ENCODE measurements at places on chromosomes 3 and 15.

GRCh38 chr3:95002438-95003046, 939.7 kb downstream of the NSUN3 start:
- no peak for DNase-seq

DNA sequence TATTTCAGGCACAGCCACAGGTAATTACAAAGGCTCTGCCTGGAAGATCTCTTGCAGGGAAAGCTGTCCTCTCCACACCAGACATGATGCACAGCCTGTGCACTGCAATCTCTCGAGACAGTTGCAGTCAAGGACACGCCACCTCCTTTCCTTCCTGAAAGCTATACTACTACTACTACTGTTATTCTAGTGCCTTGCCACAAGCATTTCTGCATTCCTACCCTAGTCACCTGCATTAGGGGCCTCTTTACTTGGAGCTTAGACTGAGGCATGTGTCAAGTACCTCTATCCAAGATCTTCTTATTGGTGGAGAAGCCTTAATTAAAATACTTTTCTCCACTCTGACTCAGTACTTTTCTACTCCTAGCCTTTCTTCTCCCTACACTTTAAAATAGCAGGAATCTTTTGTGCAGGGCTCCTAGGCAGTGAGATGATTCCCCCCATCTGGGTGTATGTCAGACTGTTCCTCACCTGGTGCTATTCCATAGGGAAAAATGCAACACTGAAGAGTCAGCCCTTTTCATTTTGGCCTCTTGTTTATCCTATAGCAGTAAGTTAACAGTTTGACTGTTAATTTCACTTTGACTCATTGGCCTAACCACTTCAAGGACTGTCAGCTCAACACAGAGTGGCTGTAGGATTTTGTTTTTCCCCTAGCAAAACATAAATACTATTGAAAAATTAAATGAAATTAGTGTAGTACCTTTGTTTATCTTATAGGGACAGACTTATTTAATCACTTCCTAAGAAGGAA, 78.9 kb downstream of the ESYT3 start:
- DNase-seq, result no peak

- DNase-seq, result peak; percentile 23
Observed at GRCh38 chr3:71102111-71102983, 481.2 kb downstream of the FOXP1 start.

- no peak for DNase-seq
Observed at GRCh38 chr15:90441027-90441426, 53.0 kb downstream of the IQGAP1 start.

DNA sequence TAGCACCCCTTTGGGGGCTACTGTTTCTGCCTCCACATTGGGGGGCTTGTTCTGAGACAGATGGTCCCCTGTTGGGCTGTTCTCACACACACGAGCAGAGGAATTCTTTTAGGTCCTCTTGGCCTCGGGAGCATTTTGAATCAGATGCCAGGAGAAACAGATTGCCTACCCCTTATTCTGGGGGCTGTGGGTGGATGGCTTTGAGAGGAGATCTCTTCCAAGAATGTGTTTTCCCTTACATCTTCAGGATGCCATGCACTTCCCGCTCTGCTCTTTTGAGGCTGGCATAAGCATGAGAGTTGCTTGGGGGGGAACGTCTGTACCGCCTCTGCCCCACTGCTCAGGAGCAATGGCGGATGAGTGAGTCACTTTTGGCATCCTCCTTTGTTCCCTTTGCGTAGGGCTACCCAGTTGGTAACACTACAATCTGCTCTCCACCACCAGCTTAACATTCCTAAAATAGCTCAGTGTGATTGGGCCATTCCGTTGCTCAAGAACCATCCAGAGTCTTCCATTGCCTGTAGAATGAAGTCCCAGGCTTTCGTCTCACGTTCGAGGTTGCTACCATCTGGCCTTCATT, 154.4 kb downstream of the RPLP1 start:
- no peak for DNase-seq

- no peak for DNase-seq
Observed at GRCh38 chr3:70657454-70657853, 345.0 kb upstream of the MDFIC2 start.

DNA sequence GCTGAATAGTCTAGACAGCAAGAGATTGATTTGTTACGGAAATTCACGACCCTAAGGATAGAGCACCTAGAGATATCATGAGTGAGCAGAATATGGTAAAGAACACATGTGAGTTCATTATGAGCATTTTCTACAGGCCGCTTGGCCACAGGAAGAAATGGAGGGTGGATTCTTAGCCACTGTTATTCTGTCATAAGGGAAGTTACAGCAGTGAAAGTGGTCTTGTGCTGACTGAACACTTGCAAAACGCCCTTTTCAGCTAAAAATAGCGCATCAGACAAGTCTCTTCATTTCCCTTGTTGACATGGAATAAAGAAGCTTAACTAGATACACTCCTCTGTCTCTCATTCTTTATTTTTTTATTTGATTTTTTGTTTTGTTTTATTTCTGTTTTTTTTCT, 19.8 kb downstream of the DGKG start:
- DNase-seq, result no peak

DNA sequence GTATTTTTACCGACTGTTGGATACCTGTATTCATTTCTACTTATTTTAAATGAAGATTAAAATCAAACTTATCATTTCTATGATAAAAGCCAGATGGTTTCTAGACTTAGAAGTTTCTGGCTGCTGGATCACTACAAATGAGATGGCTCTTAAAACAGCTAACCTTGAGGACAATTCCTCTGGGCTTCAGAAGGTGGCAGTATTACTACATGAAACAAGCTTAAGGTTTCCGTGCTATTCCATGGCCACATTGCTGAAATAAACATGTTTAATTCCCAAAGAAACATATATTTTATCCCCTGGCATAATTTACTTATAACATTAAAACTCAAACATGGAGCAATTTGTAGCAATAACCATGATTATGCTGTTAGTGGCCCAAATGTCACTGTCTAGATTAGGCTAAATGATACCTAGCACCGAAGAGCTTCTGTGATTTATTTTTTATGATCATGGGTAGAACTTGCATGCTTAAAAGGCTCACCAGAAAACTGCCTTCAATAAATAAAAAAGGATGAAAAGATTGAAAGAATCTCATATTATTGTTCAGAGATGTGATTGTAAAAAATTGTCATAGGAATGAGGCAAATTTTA, 204.0 kb upstream of the NANOGP8 start:
- peak; percentile 69 for DNase-seq

GRCh38 chr15:69553686-69554085, 101.1 kb downstream of the RPLP1 start:
- DNase-seq, result no peak

DNA sequence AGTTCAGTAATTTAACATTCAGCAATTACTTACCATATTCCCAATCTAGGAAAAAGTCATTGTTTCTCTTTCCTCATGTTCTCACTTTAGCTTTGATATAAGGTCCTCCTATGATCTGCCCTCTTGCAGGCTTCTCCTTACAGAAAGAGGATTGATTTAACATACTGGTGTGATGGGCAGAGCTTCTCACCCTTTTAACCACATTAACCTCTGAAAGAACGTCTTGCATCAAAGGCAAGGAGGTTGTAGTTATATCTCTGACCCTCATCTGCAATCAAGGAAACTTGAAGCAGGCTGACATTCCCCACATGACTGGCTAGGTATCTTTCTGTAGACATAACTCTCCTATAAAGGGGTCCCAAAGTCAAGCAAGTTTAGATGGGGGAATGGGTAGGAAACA, 39.5 kb downstream of the BTLA start:
- no peak for DNase-seq
